ENCODE measurements at places on chromosomes 1 and 21. TPM values are rescaled to one million over a fixed set of nuclear protein-coding genes. Genes with fewer than 3 reads are reported as not detected.

Gene TNFRSF14
- total RNA-seq, result 140 TPM

Gene CDK18
- 8.4 TPM for total RNA-seq

Gene IFI44
- total RNA-seq, result 38.4 TPM

Gene OR6F1
- total RNA-seq, result not detected

Gene CD34
- total RNA-seq, result 0.05 TPM

Gene OR2L3
- total RNA-seq, result not detected

Gene NR0B2
- total RNA-seq, result not detected

Gene LIN28A
- total RNA-seq, result not detected

Gene CCDC30
- total RNA-seq, result 0.60 TPM

Gene RLF
- 21.2 TPM for total RNA-seq

Gene NEGR1
- not detected for total RNA-seq

Gene AMPD1
- not detected for total RNA-seq

Gene HPCA
- total RNA-seq, result 0.61 TPM

Gene SLC2A5
- not detected for total RNA-seq
